COLO829 (cell line): ENCODE measurements at places on chromosomes 2 and 18.

GRCh38 chr2:170922634-170923494 lies 6.2 kb upstream of the GORASP2 start:
- DNase-seq: no peak

GRCh38 chr18:31356025-31356424 lies 20.6 kb upstream of the DSG4 start:
- no peak for DNase-seq

- no peak for DNase-seq
These were observed 63.9 kb upstream of the PAX8 start for GRCh38 chr2:113342650-113343049.

GRCh38 chr2:100018341-100019193 lies 123.8 kb downstream of the AFF3 start:
- DNase-seq: no peak

DNA sequence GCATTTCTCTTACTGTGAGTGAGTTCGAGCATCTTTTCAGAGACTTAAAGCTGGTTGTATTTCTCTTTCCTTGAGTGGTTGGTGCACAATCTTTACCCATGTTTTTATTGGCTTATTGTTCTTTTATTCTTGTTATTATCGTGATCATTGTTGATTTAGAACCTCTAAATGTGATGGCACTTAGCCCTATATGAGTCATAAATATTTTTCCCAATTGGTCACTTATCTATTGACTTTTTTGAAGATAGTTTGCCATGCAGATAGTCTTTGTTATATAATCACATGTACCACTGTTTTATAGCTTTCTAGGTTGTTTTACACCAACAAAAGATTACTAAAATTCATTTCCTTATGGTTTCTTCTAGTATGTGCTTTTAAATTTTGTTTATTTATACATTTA lies 141.6 kb upstream of the MSH6 start:
- no peak for DNase-seq

DNA sequence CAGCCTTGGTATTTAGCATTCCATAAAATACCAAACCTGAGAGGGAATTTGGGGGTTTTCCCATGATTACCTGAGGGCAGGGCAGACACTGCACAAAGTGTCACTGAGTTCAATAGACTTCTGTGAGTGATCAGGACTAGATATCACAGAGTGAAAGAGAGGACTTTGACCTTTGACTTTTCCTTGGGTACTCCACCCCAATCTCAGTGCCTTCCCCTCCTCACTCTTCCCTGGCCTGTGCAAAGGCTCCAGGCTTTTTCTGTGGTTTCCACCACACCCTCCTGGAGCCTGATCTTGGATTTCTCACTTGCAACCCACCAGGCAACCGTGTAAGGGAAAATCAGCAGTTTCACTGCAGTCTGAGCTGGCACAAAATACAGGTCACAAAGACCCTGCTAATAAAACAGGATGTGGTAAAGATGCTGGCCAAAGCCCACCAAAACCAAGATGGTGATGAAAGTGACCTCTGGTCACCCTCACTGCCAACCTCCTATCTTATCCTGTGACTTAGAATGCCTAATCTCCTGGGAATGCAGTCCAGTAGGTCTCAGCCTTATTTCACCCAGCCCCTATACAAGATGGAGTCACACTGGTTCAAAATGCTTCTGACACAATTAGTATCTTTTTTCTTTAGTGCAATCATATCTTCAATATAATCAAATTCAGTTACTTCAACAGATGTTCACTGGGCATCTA lies 64.0 kb downstream of the BOD1L2 start:
- DNase-seq: no peak

DNA sequence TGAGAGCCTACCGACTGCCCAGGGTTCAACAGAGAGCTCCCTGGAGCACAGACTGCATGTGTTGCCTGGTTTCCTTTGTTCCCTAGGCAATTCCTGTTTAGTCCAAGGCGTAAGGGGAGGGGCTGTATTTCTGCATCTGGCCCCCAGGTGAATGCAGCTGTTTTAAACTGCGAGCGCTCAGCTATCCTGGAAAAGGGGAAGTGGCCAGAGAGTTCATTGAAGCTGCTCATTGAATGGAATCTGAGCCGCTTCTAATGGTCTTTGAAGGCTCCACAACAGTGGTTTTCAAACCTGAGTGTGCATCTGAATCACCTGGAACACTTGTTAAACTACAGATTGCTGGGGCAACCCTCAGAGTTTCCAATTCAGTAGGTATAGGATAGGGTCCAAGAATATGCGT lies 18.1 kb downstream of the MAPK4 start:
- DNase-seq: no peak

GRCh38 chr2:60710707-60711106 lies 45.4 kb upstream of the PAPOLG start:
- DNase-seq: no peak

DNA sequence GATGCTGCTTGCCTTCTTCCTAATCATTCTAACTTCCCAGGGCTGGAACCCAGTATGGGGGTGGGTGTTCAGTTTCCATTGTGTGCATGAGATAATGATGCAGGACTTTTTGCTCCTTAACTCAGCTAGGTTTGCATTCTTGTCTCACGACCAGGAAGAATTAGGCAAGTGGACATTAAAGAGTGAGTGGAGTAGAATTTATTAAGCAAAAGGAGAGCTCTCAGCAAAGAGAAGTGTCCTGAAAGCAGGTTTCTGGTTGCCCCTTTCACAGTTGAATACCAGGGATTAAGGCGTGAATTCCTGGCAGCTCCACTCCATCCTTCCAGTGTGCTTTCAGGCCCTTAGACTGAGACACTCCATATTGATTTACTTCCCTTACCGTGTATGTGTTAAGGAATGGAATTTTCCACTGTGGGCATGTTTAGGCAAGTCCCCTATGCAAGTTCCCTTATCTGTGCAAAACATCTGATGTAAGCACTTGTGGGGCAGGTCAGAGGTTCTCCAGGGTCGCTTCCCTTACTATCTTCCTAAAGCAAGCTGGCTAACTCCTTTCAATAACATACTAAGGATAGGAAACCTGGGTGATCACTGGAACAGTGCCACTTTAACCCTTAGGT lies 126.5 kb downstream of the GPR39 start:
- no peak for DNase-seq

DNA sequence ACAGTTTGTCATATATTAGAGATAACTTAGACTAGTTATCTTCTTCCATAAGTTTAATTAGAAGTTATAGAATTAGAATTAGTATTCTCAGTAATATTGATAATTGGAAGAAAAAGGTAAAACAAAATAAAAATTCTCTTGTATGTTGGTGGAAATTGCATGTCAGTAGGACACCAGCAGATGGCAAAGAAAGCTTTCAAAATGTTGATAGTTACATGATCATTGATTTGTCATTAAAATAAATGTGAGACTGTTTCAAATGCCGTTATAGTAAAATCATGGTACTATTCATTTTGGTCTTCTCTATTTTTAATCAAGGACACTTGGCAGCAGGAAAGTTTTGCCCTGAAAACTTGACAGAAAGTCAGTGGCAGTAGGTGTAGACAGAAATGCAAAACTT lies 270.2 kb downstream of the TGIF1 start:
- no peak for DNase-seq

- DNase-seq: no peak
These were observed 34.9 kb downstream of the SCTR start for GRCh38 chr2:119489232-119489952.

DNA sequence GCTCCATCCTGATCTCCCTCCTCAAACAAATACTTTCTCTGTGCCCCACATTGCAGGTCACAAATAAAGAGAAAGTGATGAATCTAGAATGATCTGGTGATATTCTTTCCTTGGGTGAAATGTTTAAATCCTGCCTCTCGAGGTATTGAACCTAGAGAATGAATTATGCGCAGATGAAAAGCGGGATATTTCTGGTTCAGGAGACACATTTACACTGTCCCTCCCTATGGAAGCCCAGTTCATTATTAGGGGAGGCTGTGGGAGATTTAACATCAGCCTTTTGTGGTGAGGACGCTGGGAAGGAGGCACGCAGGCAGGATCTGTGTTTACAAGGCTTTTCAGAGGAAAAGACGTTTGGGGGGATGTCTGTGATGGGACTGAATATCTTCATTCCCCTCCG lies 20.6 kb downstream of the MAPRE2 start:
- DNase-seq: no peak

DNA sequence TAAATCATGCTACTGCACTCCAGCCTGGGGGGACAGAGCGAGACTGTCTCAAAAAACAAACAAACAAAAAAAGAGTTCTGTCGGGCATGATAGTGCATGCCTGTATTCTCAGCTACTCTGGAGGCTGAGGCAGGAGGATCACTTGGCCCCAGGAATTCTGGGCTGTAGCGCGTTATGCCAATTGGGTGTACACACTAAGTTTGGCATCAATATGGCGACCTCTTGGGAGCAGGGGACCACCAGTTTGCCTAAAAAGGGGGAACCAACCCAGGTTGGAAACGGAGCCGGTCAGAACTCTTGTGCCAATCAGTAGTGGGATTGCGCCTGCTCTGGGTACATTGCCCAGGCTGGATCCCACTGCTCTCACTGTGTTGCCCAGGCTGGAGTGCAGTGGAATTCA lies 49.7 kb downstream of the SDC1 start:
- DNase-seq: no peak

GRCh38 chr2:185610301-185610700 lies 128.3 kb upstream of the FSIP2 start:
- DNase-seq: no peak

- DNase-seq: no peak
These were observed 8.9 kb downstream of the HAAO start for GRCh38 chr2:42783511-42783910.

DNA sequence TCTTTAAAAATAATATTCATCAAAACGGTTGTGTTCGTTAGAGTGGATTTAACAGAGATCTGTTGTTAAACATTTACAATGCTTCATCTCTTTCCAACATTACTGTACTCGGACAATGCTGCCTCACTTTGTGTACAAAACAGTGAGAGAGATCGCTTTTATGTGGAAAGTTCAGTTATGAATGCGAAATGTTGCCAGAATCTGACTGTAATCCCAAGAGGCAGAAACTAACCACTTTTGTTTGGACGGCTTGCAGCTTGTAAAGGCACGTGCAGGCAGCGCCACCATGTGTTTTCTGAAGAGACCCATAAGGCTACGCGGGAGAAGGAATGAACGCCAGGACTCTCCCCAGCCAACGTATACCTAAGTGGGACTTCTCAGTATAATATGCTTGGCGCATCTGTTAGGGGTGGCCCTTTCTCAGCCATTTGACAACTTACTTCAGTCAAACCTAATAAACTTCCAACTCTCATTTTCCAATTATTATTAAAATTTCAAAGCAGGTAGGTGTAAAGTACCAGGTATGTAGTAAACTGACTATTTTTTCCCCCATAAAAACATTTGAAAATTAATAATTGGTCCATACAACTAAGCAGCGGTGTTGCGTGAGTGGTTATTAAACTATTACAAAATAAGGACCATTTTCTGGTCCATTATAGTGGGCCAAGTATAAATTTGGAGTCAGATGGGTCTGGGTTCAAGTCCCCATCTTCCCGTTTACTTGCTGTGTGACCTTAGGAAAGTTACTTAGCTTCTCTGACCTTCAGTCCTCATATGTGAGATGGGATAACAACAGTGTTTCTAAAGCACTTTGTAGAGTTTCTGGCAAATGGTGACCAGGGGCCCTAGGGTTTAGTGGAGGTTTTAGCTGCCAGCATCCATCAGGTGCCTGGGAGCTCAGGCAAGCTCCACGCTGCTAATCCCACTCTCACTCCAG lies 5.6 kb upstream of the NAPG start:
- DNase-seq: peak; percentile 89

DNA sequence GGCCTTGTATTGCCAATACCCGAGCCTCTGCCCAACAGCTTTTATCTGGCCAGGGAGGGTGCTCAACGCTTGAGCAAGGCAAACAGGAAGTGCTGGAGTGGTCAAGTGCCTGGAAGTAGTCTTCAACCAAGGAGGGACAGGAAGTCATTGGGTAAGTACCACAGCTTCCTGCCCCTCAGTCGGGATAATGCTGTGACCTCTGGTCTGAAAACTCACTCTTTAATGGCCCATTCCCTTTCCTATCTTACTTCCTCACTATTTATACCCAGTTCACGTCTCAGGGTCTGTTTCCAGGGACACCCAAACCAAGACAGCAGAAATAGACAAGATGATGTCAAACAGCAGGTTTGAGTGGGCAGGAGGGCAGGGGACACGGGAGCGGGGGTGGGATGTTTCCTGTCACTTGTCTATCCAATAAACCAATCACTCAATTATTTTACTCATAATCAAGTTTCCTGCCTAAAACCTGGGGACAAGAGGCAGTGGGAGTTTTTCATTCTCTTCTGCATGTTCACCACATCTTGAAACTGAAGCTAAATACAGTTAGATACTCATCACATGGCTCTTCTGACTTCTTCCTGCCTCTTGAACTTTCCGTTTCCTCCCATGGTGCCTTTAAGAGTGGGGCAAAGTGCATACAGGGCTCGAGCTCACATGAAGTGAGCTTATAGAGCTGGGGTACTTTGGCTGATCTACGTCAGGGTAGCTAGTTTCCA lies 68.9 kb upstream of the CAB39 start:
- no peak for DNase-seq

- DNase-seq: no peak
These were observed 818.4 kb upstream of the FSHR start for GRCh38 chr2:49972699-49973098.

DNA sequence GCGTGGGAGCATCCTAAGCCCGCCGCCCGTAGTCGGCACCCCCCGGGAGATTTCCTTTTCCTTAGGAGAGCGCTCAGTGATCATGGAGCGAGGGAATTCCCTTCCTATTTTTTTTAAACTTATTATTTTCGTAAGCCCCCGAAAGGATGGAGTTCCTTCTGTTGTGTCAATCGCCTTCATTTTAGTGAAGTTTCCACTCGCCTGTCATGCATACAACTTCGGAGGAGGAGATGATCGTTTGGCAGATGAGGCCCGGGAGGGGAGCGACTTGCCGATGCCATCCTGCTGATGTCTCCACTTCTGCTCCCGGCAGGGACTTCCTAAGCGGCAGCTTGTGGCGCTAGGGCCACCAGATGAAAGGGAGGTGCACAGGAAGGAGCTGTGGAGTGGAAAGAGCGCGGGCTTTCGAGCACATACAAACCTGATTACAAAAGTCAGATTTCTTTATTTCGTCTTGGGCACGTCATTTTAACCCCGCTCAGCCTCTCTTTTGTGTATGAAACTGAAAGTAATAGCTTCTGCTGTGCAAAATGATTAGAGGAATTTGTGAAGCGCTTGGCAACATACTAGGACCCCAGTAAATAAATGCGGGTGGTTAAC lies at the start of gene ADGRF3:
Gene ADGRF3, minus strand, starts transcription at position 336 of the 600 bp plus-strand sequence. CDS start 555 bp downstream, outside the sequence.
- DNase-seq: no peak

GRCh38 chr2:233480490-233481202 lies 85.9 kb downstream of the USP40 start:
- no peak for DNase-seq

GRCh38 chr2:216572582-216573578 lies 60.3 kb upstream of the IGFBP2 start:
- no peak for DNase-seq

- DNase-seq: no peak
These were observed 315.1 kb upstream of the KLHL29 start for GRCh38 chr2:23069923-23070322.

DNA sequence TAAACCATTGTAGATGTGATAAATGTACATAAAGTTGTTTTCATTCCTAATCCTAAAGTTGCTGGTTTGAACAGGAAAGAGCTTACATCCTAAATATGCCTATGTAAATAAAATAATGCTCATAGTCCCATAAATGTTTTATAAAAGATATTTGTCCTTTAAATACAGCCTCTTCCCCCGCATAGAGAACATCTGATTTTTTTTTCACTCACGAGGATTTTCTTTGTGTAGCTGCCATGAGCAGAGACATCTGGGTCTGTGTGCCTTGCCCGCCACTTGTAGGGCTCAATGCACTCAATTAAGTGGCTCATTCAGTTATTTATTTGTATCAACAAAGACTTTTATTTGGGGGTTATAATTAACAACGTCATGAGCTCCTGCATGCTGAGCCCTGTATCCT lies 72.8 kb downstream of the SOWAHC start:
- no peak for DNase-seq

GRCh38 chr2:52512760-52513159 lies 1254.8 kb upstream of the CHAC2 start:
- no peak for DNase-seq
